A549 treated with DMSO at 1 μM for 4 hours (cell line): ENCODE measurements at places on chromosomes 5 and 9. TPM values are rescaled to one million over a fixed set of nuclear protein-coding genes. Genes with fewer than 3 reads are reported as not detected.

PCDHA12 gene
- total RNA-seq, result 2.7 to 3.1 TPM (median 2.9 TPM) in 5 replicates

P4HA2 gene
- total RNA-seq, result 36.9 to 45.1 TPM (median 42.4 TPM) in 5 replicates

ADAMTS13 gene
- total RNA-seq, result 0.49 to 0.82 TPM (median 0.52 TPM) in 5 replicates

CCDC171 gene
- 0.31 to 0.49 TPM (median 0.40 TPM) in 5 replicates for total RNA-seq

CNTLN gene
- 4.9 to 6.3 TPM (median 5.9 TPM) in 5 replicates for total RNA-seq

IFNE gene
- 1.5 to 2.8 TPM (median 2.2 TPM) in 5 replicates for total RNA-seq

PPP6C gene
- 25.2 to 32.6 TPM (median 28.4 TPM) in 5 replicates for total RNA-seq

NOXA1 gene
- total RNA-seq, result 0.66 to 1.7 TPM (median 1.4 TPM) in 5 replicates

PRLR gene
- 0.02 to 0.19 TPM (median 0.16 TPM) in 4 of 5 replicates, not detected in the other for total RNA-seq

TMEM215 gene
- not detected in 5 replicates for total RNA-seq

DUSP1 gene
- total RNA-seq, result 223 to 327 TPM (median 295 TPM) in 5 replicates

FGF18 gene
- 0.30 to 0.71 TPM (median 0.34 TPM) in 5 replicates for total RNA-seq

CAVIN4 gene
- total RNA-seq, result 0.25 to 0.77 TPM (median 0.53 TPM) in 5 replicates

PTTG1 gene
- total RNA-seq, result 194 to 300 TPM (median 218 TPM) in 5 replicates

MGAT1 gene
- total RNA-seq, result 73.8 to 91.2 TPM (median 84.3 TPM) in 5 replicates

PCDHGB4 gene
- total RNA-seq, result 0.77 to 1.0 TPM (median 0.88 TPM) in 5 replicates

LCN15 gene
- total RNA-seq, result not detected in 5 replicates

DNLZ gene
- 19.0 to 36.9 TPM (median 31.0 TPM) in 5 replicates for total RNA-seq

LURAP1L gene
- total RNA-seq, result 12.5 to 13.9 TPM (median 12.6 TPM) in 5 replicates

JAK2 gene
- total RNA-seq, result 2.0 to 3.8 TPM (median 2.9 TPM) in 5 replicates

HAPLN1 gene
- not detected in 5 replicates for total RNA-seq

C1QTNF3 gene
- 0.13 to 0.23 TPM (median 0.20 TPM) in 4 of 5 replicates, not detected in the other for total RNA-seq

DBH gene
- not detected in 5 replicates for total RNA-seq

GABRA1 gene
- total RNA-seq, result not detected in 5 replicates

PRDM9 gene
- not detected in 5 replicates for total RNA-seq

NR4A3 gene
- 2.3 to 3.6 TPM (median 3.2 TPM) in 5 replicates for total RNA-seq

IFNA2 gene
- total RNA-seq, result not detected in 5 replicates

KIF20A gene
- total RNA-seq, result 43.0 to 53.6 TPM (median 47.9 TPM) in 5 replicates

CTNND2 gene
- not detected in 5 replicates for total RNA-seq

CACNA1B gene
- 0.02 to 0.07 TPM (median 0.04 TPM) in 5 replicates for total RNA-seq

TAF11L3 gene
- not detected in 5 replicates for total RNA-seq
